ENCODE measurements at places on chromosomes 2 and 18.

DNA sequence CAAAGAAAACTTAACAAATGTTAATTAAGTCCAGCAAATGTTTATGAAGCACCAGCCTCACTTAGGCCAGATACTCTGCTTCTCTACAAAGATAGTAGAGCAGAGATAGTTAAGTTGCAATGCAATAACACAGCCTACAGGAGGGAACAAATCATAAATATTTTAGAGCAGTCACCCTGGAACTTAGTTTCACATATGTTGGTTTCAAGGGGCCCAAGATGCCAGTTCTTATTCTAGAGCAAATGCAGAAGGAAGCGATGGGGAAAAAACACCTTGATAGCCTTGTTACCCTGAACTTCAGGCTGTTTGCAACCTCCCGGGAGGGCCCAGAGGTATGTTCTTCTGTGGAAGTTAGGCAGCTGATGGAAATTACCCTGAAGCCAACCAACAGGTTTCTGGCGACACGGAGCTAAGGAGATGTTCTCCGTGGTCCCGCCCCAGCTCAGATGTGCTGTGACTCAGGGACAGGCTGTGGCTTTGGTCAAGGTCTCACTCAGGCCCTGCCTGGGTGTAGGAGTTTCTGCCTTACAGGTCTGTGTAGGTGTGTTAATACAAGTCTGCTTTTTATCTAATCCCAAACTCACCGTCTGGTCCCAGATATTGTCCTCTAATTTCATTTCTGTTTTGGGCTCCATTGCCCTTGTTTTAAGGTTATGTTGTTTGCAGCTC is 3.8 kb downstream of the CTIF start:
- DNase-seq = no peak

DNA sequence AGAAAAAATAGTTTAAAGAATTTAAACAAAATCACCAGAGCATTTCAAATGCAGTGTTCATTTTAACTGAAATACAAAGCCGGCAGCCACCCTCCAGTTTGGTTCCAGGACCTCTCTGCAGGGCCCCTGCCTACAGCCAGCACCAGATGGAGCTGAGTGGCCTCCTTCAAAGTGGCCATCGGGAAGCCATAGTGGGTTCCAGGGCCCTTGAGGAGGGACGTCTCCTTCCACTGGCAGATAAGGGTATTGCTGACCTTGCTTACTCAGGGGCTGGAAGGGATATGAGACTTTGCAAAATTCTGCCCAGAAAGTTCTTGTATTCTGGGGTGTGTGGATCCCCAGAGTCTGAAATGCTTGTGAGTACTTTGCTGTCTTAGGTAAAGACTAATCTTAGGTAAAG is 205.2 kb upstream of the APCDD1 start:
- DNase-seq = no peak

- DNase-seq = no peak
Measured at GRCh38 chr2:128786741-128787478, 468.2 kb upstream of the HS6ST1 start.

GRCh38 chr2:43333101-43333655 is 106.8 kb upstream of the ZFP36L2 start:
- DNase-seq = no peak

GRCh38 chr18:36153203-36153602 is 23.5 kb downstream of the ELP2 start:
- DNase-seq = no peak

DNA sequence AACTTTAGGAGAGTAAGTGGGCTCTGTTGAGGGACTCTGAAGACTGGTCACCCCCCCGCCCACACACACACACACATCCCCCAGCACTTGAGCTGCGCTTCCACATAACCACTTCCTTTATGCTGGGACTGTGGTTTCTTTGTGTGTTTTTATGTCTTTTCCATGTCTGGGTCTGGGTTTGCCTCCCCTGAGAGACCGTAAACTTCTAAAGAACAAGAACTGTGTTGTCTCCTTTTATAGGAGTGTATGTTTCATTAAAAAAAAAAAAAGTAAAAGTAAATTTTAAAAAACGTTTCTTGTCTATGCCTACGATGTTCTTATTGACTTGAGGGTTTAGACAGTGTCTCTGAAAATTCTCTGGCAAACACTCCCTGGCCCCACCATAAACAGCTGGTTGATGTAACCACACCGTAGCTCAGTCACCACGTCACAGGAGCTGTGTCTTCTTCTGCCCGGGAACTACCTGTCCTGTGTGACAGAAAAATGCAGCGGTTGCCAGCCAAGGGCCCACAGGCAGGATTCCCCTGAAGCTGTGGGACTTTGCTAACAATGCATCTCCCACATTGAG is 68.0 kb downstream of the KLHL29 start:
- DNase-seq = no peak

DNA sequence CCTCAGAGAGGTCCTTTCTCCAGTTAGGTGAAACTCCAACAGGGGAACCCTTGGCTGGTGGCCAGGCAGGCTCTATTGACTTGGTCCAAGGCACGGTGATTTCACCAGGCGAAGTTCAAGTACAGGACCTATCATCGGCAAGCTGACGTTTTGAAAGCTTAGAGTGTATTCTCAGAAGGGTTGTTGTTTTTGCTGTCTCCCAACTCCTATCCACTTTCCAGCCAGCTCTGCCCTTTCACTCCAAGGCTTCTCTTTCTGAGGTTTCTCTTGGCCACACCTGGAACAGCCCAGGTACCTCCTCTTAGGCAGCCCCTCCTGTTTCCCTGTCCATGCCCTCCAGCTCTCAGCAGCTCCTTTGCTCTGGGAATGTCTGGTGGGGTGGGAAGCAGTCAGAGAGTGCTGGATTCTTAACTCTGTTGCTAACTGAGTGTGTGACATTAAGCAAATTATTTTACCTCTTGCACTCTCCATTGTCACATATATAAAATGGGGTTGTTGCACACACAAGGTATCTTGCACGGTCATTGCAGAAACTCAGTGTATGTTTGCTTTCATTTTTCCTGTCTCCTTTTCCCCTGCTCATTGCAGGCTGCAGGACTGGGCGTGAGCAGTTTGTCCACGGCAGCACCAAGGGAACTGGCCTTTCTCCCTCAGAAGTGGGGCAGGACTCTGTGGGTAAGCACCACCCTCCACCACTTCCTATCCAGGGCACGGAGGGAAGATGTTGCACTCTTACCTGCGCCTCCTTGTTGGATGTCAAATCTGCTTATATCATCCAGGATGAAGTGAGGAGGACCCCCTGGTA is 30.2 kb downstream of the CAPN13 start:
- no peak for DNase-seq

DNA sequence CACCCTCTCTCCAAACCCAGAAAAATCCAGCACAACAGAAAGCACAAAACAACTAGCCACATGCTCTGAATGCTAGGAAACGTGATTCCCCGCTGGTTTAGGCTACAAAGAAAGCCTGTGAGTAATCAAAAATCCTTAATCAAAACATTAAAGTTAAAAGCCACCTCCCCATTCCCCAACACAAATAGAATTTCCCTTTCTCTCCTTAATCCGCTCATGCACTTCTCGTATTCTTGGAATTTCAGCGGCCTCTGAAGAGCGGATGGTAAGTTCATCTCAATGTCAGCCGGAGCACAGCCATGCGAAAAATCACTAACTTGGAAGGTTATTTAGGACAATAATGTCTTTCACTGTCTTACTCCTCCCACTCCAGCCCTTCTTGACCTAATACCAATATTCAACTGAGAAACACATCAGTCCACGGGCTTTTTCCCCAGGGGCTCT is 126.7 kb downstream of the OSBPL1A start:
- no peak for DNase-seq

All from NCI-H748 treated with DMSO at 0.1 percent for 48 hours (cell line).